Skeletal muscle cell (primary cell): ENCODE measurements at places on chromosomes 1 and 21.
A peak's percentile ranks its signal among the peaks of the same experiment; 100 is the strongest.

DNA sequence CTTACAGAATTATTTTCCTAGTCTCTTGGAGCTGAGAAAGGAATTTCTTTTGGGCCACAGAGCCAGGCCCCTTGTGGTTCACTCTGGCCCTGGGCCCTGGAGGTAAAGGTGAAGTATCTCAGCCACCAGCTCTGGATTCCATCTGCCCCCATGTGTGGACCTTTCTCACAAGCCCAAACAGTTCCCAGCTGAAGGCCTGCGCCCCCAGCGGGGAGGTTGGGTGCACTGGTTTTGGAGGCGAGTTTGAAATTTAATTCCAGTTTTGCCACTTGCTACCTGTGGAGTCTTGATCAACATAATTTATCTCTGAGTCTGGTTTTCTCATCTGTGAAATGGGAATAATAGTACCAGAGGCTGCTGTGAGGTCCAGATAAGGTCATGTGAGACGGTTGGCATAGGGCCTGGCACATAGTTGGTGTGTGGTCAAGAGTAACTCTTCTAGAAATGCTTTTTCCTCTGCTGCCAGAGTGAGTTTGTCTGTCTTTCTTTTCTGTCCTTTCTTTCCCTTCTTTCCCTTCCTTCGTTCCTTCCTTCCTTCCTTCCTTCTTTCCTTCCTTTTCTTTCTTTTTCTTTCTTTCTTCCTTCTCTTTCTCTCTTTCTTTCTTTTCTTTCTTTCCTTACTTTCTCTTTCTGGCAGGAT is 6.1 kb downstream of the AGTRAP start:
- no peak for DNase-seq

GRCh38 chr1:156659988-156660751 is 17.0 kb downstream of the NES start:
- peak; percentile 92 for DNase-seq

- DNase-seq: no peak
These were observed 72.3 kb downstream of the RUSC1 start for GRCh38 chr1:155392898-155393411.

- no peak for DNase-seq
These were observed 53.8 kb downstream of the NGF start for GRCh38 chr1:115284209-115284608.

- DNase-seq: peak; percentile 76
These were observed 1.1 kb downstream of the BCAR3 start for GRCh38 chr1:93680420-93681100.

GRCh38 chr1:55446351-55446750 is 231.2 kb upstream of the USP24 start:
- no peak for DNase-seq

DNA sequence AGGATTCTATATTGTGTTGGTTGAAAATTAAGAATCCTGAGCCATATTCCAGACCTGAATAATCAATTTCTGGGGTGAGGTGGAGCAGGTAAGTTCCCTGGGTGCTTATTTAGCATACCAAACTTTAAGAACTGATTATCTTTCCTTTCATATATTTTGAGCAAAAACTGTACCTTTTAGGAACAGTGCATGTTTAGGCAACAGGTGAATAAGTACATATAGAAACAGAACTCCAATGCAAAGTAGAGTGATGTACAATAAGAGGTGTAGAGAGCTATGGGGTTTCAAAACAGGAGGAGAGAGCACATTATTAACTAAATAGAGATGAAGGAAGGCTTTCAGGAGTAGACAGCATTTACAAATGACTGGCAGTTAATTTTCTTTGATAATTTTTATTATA is 28.7 kb downstream of the TMED5 start:
- DNase-seq: no peak

DNA sequence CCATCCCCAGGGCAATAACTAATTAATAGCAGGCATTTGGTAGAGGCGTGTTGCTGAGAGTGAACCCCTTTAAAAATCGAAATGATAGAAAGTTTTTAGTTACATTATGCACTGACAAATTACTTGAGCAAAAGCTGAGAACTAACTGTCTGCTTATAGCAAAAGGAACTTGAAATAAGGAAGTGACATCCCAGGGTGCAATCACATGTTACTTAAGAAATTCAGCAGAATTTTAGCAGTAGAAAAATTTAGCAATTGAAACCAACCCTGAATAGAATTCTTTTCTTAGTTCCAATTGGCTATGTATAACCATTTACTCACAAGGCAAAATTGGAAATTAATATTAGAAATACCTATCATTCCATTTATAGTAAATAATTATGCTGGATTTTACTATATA is 139.5 kb upstream of the SAMSN1 start:
- no peak for DNase-seq

DNA sequence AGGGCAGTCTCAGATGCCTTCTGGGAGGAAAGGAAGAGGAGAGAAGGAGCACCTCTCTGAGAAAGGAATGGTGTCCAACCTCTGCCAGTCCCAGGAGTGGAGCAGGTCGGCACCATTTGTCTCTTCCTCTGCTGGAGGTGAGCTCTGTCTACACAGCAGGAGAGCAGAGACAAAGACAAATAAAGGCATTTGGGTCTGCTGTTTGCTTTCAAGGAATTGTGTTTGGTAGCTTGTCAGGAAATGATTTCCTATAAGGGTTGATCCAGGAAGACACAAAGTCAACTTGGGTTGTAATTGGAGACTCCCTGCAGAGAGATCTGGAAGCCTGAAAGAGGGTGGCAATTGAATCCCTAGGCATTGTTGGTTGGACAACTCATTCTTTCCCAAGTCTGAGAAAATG is 34.5 kb upstream of the PLXNA2 start:
- DNase-seq: no peak

- no peak for DNase-seq
These were observed 9.1 kb downstream of the RHOU start for GRCh38 chr1:228744356-228744755.

DNA sequence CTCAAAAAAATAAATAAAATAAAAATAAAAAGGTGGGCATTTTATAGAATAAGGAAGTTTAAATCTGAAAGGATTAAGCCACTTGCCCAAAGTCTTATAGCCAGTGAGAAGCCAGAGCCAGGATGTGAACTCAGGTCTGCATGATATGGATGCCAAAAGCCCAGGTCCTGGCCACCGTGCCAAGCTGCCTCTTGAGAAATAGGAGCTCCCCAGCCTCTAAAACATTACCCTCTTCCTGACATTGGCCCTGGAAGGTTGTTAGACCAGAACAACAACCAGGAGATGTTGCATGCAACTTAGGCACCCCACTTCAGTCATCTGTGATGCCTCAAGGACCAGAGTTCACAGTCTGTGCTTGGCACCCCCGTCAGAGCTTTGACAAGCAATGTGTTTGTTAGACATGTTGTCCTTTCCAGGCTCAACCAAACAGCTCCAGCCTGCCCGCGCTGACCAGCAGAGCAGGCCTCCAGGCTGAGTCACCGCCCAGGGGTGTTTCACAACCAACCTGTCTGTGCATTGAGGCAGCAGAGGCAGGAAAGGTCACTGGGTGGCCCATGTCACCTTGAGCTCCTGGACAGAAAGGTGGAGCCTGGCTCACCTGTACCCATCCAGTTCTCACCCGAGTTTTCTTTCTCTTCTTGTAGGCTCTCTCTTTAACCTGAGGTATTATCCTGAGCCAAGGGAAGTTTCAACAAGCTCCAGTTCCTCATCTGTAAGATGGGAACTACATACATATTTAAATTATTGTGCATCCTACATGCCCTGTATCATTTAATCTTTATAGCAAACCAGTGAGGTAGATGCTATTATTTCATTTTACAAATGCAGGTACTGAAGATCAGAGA is 14.9 kb upstream of the MED18 start:
- DNase-seq: peak; percentile 39

- DNase-seq: no peak
These were observed 848 bp upstream of the PYHIN1 start for GRCh38 chr1:158930504-158930903.

DNA sequence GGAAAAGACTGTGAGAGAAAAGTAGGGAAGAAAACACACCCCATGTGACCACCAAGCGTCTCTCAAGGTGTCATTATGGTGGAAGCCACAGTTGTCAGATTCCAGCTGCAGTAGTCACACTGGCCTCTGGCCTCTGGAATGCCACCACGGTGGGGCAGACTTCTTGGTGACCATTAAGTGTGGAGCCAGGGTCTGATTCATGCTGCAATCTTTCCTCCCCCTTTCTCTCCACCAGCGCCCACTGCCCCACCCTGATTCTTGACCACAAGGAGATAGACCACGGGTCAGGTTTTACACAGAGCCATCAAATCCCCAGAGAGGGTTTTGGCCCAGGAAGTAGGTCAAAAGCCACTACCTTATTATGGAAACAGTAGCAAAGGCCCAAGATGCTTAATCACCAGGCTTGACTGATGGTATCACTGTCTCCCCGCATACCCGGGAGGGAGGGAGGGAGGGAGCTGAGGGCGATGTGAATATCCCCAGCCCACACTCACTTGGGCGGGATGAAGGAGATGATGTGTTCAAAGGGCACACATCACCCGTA is 52.7 kb upstream of the GRHL3 start:
- peak; percentile 74 for DNase-seq

- no peak for DNase-seq
These were observed 71.1 kb downstream of the SETD4 start for GRCh38 chr21:35989138-35989735.

GRCh38 chr1:173002891-173003838 is 47.6 kb downstream of the TNFSF18 start:
- DNase-seq: peak; percentile 85

DNA sequence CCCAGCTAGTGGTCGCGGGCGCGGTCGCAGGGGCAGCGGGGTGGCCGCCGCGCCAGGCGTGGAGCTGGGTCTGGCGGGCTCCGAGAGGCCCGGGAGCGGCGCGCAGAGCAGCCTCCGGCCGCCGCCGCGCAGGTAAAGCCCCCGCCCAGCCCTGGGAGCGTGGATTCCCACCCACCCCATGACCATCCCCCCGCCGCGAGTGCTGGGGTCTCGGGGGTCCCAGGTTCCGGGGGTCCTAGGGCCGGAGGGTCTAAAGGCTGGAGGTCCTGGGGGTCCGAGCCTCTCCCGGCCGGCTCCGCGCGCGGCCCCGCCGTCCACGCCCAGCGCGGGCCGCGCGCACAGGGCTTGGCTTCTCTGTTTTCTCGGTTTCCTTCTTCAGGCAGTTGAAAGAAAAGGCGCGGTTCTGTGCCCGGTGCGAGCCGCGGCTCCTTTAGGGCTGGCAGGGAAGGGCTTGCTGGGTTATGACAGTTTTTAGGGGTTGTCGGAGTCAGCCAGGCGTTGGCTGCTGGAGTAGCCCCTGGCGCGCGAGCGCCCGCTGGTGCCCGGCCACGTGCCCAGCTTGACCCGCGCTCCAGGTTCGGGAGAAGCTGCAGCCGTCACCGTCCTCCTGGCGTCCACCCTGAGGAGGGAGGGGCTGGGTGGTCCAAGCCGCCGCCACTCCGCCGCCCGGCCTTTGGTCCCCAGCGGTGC is 359 bp downstream of the LRRC3 start:
- no peak for DNase-seq

- DNase-seq: no peak
These were observed 7.0 kb downstream of the PALMD start for GRCh38 chr1:99652881-99653281.

DNA sequence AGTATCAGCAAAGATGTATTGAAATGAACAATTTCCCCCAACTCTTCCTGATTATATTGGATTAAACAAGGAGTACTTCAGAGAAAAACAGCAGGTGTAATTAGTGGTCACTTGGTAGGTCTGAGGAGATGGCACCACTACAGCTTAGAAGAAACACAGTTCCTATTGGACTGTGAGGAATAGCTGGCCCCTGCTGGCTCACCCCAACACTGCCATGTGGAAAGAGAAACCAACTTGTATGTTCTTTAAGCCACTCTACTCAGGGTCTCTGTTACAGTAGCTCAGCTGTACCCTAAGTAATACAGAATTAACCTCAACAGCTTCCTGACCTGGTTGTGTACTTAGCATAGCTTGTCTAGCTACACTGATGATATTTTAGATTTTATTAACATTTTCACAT is 26.5 kb upstream of the MTR start:
- no peak for DNase-seq

- no peak for DNase-seq
These were observed 12.0 kb downstream of the TMEM9 start for GRCh38 chr1:201142011-201142848.

DNA sequence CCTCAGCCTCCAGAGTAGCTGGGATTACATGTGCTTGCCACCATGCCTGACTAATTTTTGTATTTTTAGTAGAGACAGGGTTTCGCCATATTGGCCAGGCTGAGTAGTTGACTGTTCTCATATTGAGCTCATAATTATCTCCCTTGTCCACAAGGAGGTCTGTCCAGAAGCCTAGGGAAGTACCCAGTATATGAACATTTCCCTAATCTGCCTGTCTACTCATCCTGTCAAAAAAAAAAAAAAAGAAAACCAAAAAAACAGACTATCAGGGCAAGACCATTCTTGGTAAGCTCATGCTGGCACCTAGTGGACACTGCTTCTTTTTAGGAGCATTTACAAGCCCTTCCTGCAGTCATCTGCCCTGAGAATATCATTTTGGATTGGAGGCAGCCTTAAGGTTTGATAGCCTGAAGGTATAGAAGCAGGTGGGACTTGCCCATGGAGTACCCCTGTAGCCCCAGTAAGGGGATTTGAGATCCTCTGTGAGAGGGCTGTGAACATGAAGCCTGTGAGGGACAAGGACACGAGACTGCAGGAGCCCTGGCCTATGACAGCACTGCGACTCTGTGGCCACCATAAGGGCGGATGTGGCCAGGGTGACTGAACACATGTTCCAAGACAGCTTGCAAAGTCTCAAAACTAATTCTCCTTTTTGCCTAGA is 10.8 kb upstream of the DUSP12 start:
- DNase-seq: no peak

DNA sequence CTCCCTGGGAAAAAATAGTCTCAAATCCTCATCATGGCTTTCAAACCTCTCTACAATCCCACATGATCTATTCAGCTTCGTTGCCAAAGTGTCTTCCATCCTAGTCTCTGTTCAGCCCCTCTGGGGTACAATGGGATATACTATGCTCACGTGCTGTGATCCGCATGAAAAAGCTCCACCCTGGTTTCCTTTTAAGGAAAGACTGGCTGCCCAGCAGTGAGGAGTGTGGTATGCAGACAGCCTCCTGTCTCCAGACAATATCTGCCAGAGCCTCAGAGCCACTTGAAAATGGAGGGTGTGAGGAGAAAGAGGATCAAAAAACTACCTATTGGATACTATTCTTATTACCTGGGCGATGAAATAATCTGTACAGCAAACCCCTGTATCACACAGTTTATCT is 194.5 kb downstream of the LHX8 start:
- DNase-seq: no peak
